ENCODE measurements at places on chromosomes 3 and 15. TPM values are rescaled to one million over a fixed set of nuclear protein-coding genes. Genes with fewer than 3 reads are reported as not detected.

Gene FBXO40
- not detected for total RNA-seq

Gene UBA7
- total RNA-seq, result 207 TPM

Gene SFMBT1
- 32.3 TPM for total RNA-seq

Gene GABRB3
- 0.13 TPM for total RNA-seq

Gene C3orf22
- total RNA-seq, result not detected

Gene MANF
- total RNA-seq, result 109 TPM

Gene MEX3B
- 0.76 TPM for total RNA-seq

Gene LRRC31
- total RNA-seq, result not detected

Gene SLC6A20
- not detected for total RNA-seq

Gene SLC22A13
- total RNA-seq, result 0.67 TPM

Gene TBC1D2B
- 79.2 TPM for total RNA-seq

Gene PATL2
- total RNA-seq, result 25.8 TPM

Gene SLC35G2
- 0.15 TPM for total RNA-seq

Gene IMPG2
- total RNA-seq, result 0.58 TPM

Gene CP
- total RNA-seq, result not detected

Gene ST8SIA2
- not detected for total RNA-seq

Data from activated naive CD4-positive, alpha-beta T cell treated with anti-CD3 and anti-CD28 coated beads, Interleukin-2, amount 10 ng/mL, durations not matched to agents 5 hours and 36 hours (primary cell).